ENCODE measurements at places on chromosomes 5 and 9.

GRCh38 chr5:51203598-51203997 is 179.7 kb upstream of the ISL1 start:
- DNase-seq, result no peak

DNA sequence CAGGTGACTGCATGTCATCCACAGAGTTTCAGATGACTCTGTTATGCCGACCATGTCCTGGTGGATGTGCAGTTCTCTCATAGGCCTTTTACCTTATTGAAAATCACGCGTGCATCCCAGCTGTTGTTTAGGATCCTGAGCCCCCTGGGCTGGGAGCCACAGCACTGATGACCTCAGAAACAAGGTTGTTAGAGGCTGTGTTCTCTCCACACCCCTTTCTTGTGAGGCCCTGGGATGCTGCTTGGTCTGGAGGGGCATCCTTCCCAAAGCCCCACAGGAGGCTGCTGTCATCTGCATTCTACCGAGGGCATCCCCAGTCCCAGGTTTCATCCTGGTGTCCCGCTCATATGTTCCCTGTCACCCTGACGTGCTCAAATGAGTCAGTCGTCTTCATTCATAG is 76.5 kb upstream of the IRX4 start:
- no peak for DNase-seq

GRCh38 chr5:170757182-170757601 is 26.3 kb upstream of the GABRP start:
- no peak for DNase-seq

- no peak for DNase-seq
Measured at GRCh38 chr9:137158625-137159024, 11.2 kb downstream of the LRRC26 start.

- DNase-seq, result no peak
Measured at GRCh38 chr5:8458038-8458383, 589.1 kb downstream of the MTRR start.

DNA sequence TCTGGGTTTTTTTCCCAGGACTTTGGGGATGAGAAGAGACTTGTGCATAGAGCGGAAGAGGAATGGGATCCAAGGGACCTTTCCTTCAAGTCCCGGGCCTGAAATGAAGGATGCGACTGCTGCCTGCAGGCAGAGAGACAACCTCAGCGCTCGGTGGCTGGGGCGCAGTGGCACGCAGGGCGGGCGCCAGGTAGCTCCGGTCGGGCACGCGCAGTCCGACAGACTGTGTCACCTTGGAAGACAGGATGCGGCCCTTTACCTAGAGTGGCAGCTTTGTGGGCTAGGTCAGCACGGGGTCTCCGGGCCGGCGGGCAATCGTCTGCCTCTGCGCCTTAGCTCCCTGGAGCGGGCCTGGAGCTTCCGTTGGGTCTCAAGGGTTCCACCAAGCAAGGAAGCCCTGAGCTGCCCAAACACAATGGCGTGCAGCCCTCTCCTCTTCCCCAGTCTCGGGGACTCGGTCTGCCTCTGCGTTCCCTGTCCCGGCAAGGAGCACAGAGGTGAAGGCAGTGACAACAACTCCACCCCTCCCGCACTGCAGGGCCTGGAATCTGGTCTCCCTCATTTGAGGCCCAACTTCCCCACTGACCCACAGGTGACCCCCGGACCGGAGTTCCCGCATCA is 6.0 kb downstream of the BARX1 start:
- DNase-seq, result no peak

GRCh38 chr5:132566657-132567056 is 9.9 kb downstream of the RAD50 start:
- no peak for DNase-seq

- peak; percentile 28 for DNase-seq
Measured at GRCh38 chr5:122121479-122122465, 7.6 kb upstream of the ZNF474 start.

DNA sequence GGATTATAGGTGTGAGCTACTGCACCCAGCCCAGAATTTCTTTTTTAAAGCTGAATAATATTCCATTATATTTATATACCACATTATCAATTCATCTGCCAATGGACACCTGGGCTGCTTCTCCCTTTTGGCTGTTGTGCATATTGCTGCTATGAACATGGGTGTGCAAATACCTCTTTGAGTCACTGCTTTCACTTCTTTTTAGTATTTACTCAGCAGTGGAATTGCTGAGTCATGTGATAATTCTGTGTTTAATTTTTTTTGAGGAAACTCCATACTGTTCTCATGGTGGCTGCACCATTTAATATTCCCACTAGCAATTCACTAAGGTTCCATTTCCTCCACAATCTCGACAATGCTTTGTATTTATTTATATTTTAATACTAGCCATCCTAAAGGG is 36.1 kb upstream of the KIF4B start:
- no peak for DNase-seq

GRCh38 chr5:67416133-67416937 is 219.7 kb upstream of the CD180 start:
- no peak for DNase-seq

- no peak for DNase-seq
Measured at GRCh38 chr5:154191467-154192261, 1.1 kb downstream of the GALNT10 start.

DNA sequence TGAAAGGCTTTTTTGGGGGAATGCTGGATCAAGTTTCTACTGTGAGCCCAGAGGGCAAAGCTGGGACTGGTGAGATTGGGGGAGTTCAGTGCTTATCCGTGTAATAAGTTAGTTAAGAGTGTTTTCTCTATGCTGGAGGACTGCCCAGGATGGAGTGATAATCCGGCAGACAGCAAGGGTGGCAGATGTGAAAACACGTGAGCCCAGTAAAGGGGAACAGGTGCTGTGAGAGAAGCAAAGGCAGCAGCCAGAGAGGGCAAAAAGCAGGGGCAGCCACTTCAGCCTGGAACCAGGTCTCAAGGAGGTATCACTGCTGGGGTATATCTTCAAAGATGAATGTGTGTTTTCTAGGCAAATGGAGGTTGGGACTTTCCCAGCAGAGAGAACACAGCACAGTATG is 53.9 kb downstream of the GALNT10 start:
- no peak for DNase-seq

- DNase-seq, result no peak
Measured at GRCh38 chr5:142193114-142193428, 84.5 kb downstream of the NDFIP1 start.

DNA sequence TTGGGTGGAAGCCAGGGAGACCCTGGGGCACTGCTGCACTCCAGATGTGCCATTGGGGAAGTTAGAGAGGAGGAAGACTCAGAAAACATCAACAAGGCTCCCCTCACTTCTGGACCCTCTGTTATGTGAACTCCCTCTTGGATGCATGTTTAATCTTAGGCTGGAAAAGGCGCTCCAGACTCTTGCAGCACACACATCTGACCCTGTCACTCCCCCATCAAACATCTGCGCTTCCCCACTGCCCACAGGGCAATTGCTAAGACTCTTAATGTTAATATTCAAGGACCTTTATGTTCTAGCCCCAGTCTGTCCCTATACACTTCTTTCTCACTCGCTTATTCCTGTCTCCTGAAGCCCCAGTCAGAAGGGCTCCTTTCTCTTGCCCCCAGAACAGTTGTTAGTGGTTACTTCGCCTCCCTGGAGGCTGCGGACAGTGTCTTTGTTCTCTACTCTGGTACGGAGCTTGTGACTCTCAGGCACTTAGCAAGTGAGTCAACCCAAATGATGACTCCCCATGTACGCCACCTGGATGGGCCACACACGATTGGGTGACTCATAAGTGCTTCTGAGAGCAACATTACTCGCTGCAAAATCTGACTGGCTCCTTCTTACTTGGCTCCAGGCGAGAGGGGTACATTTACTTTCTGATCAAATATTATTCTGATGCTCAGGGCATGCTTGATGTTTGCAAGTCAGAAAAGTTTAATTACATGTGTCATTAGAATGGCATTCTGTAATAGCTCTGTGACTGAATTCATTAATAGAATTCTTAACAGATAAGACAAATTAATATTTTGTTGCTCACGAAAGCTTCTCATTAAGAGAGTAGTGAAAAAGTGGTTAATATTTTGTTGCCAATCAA is 193.6 kb downstream of the HSPA4 start:
- peak; percentile 78 for DNase-seq

- peak; percentile 13 for DNase-seq
Measured at GRCh38 chr9:114908104-114908622, 22.2 kb downstream of the TNFSF8 start.

DNA sequence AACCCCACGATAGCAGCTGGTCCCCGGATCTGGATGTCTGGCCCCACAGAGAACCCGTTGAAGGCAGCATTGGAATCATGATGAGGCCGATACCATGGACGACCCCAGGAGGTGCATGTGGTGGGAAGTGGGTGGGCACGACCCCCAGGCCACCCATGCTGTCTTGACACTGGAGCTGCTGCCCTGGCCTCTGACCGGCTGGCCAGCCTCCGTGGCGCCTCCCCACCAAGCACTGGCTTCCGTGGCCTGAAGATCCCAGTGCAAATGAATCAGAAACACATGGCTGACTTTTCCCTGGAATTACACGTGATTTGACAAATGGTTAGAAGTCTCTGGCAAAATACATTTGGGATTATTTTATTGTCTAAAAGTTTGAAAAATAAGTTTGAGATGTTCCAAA is 259.0 kb upstream of the IRX1 start:
- DNase-seq, result no peak

DNA sequence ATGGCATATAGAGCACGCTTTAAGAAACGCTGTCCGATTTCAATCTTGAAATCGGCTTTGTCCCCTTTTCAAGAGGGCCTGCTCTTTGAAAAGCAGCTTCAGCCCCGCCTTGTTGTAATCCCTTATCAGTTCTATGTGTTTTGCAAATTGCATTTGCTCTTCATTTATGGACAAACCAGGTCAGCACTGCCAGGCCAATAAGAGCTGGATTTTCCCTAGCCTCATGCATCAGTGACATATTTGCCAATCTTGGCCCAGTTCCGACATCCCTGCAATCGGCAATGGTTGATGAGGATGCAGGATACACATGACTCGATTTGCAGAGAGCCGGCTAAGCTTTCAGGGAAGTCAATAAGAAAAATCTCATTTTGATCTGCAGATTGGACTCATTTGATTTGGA is 529.1 kb upstream of the CLINT1 start:
- DNase-seq, result no peak

- DNase-seq, result no peak
Measured at GRCh38 chr5:95439801-95440493, 48.8 kb downstream of the FAM81B start.

DNA sequence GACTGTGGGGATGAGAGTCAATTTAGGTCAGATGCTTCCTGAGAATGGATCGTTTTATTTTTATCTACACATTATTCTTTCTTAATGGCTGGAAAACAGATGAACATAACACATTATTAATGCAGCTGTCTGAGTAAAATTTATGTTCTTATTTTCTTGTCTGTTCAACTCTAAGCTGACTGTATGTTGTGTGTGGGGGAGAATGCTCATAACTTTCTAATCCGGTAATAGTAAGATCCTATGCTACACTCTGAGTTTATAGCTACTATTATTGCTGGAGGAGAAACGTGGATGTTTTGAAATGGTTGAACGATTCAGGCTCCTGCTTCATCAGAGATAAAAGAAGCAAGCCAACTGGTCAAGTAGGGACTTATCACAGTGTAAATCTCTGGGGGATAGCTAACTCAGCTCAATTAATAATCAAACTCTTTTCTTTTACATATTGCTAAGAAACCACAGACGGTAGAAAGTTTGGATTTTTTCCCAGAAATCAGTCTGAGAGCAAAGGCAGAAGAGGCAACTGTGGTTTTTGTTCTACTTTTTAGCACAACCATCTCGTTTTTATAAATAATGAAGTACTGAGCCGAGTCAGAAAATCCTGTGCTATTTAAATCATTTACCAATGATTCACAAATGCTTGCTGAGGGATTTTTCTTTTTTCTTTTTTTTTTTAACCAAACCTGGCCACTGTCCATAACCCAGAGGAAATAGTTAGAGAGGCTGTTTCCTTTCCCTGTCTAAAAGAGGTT is 265.0 kb upstream of the FAM174A start:
- DNase-seq, result no peak

- no peak for DNase-seq
Measured at GRCh38 chr5:42587096-42587723, 164.0 kb downstream of the GHR start.

- DNase-seq, result no peak
Measured at GRCh38 chr5:2006971-2007291, 124.2 kb upstream of the IRX4 start.

DNA sequence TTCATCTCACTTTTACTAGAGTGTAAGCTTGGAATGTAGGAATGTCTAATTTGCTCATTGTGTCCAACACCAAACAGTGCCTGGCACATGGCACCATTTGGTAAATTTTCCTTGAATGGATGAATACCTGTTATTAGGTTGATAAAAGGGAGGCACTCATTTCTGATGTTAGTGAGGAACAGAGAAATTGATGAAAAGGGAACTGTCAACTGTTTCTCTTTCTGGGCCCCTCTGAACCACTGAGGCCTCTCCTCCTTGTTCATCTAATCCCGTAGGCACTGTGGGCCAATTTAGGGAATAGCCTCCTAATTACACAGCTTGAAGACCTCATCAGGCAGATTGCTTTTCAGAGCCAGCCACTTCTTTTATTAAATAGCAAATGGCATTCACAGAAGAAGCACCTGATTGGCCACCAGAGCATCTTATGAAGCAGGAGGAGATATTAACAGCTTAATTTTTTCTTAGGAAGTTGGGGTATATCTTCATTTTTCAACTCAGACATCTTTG is 22.6 kb downstream of the MRRF start:
- no peak for DNase-seq

GRCh38 chr5:138884554-138884953 is 9.4 kb upstream of the LRRTM2 start:
- DNase-seq, result no peak

DNA sequence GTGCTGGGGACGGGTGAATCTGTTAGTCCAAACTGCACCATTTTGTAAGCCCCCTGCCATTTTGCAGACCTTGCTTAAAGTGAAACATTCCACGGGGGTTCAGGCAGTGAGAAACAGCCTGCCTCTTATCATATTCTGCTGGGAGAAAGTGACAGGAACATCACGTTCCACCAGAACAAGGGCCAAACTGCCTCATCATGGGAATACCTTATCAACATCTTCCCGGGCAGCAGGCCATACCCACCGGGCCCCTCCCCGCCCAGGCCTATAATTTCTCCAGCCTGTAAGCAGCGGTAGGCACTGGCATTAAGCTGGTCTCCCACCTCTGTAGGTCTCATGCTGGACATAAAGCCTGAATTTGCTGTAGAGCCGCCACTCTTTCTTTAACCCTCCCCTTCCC is 1.5 kb upstream of the CFAP77 start:
- DNase-seq, result no peak

GRCh38 chr5:152058267-152058666 is 133.6 kb upstream of the GLRA1 start:
- DNase-seq, result no peak

GRCh38 chr9:117276444-117276843 is 138.4 kb downstream of the ASTN2 start:
- no peak for DNase-seq

DNA sequence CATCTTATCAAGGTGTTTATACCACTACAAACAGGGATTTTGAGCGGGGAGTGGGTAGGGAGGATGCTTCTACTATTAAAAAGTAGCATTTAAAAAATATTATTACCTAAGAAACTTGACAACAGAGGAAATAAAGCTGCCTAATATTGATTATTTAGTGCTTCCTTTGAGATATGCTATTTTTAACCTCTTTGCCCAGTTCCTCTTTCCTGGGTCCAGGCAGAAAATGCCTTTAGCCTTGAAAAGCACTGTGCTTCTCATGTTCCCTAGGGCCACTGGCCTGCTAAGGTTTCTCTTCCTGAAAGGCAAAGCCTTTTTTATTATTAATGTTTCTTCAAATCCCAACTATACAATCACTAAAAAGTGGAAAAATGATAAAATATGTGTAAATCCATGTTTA is 217.2 kb upstream of the HAPLN1 start:
- DNase-seq, result no peak

GRCh38 chr5:77908787-77909186 is 132.6 kb upstream of the TBCA start:
- DNase-seq, result no peak
